Lower lobe of right lung (tissue), 2 donors: ENCODE measurements at places on chromosomes 1 and 21. TPM values are rescaled to one million over a fixed set of nuclear protein-coding genes. Genes with fewer than 3 reads are reported as not detected.

GRCh38 chr1:65265651-65266351 is 43.5 kb upstream of the DNAJC6 start:
- DNase-seq: no peak

DNA sequence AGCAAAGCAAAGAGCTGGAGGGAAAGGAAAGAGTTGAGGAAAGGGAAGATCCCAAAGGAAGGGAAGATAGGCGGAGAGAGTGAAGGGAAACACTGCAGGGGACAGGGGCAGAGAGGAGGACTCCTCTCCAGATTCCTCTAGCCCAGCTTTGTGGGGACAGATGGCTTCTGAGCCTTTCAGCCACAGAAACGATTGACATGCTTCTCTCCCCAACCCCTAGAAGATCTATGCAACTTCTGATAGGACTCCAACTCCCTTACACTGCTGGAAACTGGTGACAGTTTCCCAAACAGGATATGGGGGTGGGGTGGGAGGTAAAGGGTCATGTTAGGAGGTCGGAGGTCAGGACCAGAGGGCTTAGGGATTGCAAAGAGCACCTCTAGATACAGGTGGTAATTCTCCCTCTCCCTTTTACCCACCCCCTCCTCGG is 6.5 kb downstream of the MEX3A start:
- DNase-seq: no peak

DNA sequence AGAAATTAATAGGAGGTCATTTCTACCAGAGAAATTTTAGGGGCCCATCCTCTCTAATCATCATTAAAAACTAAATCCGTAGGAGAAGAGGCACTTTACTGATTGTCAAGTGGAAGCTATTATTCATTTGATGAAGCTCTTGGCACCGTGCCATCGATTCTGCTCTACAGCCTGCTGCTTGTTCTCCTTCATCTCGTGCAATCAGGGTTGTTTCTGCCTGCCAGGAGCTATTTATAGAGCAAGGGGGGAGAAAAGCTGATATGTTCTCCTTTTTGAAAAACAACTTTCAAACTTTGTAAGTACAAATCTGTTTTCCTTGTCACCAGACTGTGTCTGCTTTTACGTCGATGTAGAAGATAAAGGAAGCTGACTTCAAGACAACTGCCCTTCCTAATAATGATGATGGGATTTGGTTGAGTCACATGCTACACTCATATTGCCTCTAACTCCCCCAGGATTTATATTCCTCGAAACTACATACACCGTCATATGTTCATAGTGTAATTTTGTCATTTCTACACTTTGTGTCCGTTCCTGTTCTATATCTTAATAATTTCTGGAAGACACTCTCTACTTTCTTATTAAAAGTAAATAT is 169.6 kb upstream of the LHX8 start:
- DNase-seq: no peak

- DNase-seq: no peak
These were observed 9.4 kb downstream of the IVL start for GRCh38 chr1:152917794-152918193.

- peak; percentile 9 for DNase-seq
These were observed 43.7 kb downstream of the TRIM11 start for GRCh38 chr1:228362884-228363450.

GRCh38 chr21:42135386-42136052 is 64.4 kb downstream of the UMODL1 start:
- no peak for DNase-seq

GRCh38 chr1:93552741-93553455 is 105.0 kb downstream of the FNBP1L start:
- no peak for DNase-seq

DNA sequence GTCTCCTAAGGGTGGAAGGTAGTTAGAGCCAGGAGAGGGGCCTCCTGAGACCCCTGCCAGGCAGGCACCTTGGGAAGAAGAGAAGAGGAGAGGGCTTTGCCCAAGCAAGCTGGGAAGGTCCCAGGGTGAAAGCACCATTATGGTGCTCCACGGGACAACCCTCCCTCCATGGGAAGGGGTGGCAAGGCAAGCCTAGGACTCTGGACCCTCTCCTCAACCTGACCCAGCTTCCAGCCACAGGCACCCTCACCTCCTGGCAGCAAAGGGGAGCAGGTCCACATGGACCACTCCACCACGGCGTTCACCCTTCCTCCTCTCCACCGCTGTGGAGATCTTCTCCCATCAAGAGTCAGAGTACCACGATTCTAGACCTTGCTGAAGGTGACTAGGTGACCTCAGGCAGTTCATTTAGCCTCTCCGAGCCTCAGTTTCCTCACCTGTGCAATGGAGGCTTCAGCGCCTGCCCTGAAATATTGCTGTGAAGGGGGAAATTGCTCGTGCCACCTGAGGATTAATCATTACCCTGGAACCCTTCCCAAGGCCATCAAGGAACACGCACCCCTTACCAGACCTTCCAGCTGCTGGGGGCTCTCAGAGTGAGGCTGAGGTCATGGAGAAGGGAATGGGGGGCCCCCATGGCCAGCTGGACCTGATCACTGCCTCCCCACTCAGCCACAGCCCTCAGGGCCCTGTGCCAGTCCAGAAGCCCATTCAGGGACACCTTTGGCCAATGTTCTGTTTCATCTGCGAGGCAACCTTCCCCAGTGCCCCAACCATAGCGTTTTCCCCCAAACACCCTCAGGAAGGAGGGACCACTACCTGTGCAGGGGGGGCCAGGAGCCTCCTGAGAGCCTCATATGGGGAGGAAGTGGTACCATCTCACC is 1.6 kb downstream of the RAP1GAP start:
- DNase-seq: no peak

DNA sequence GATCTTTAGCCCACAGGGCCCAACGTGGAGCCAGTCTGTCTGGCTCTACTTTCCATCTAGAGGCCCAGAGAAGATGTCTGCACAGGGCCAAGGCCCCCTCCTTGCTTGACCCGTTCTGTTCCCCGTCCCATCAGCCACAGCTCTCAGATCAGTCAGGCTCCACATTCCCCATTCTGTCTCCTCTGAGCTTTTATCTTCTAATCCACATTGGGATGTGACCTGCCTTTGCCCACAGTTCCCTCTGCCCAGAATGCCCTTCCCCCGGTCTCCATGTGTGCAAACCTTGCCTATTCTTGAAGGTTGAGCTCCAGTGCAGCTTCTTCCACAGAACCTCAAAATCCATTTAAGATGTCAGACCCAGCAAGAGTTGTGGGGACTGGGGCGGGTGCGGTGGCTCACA is 53.3 kb upstream of the WASF2 start:
- no peak for DNase-seq

DNA sequence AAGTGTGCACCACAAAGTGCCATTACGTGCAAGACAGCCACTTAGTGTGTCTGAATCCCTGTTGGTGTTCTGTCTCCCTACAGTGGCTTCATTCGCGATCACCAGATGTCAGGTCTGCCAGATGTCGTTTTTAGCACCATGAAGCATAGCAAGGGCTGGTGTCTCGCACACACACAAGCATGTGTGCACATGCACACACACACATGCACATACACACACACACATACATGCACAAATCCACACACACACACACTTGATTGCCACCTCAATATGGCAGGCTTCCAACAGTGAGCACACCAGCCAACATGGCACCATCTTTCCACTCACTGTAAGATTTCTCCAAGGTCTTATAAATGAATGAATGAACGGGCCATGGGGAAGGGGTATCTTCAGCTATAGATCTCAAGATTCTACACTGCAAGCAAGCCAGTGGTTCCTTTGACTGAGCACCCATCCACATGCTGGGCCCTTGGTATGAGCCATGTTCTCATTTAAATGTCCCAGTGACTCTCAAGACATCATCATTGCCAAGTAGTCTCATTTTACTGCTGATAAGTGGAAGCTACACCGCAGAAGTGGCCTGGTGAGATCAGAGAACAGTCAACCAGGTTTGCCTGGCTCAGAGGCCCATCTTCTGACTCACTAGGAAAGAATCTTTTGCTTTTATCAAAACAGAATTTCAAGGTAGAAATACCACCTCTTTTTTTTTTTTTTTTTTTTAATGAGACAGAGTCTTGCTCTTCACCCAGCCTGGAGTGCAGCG is 84.9 kb downstream of the SIM2 start:
- no peak for DNase-seq

GRCh38 chr1:145959957-145960467 is 2.2 kb upstream of the LIX1L start:
- DNase-seq: no peak

GRCh38 chr1:187838335-187839293 is 1009.9 kb downstream of the PLA2G4A start:
- no peak for DNase-seq

DNA sequence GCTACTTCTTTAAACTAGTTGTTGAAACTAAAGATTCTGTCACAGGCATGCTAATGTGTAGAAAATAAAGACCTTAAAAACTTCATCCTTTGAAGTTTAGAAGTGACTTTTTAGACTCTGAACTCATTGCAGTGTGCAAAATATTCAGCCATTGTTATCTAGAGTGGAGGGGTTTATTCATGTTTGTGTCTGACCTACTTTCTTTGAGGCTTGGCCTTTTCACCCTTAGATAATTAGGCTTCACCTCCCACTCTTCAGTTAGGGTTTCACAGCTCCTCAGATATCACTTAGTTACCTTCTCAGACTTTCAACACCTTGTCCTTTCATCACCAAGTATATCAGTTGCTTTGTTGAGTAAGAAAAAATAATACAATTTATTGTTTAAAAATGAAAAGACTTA is 75.9 kb downstream of the IVNS1ABP start:
- DNase-seq: no peak

GRCh38 chr1:199691540-199691939 is 336.0 kb upstream of the NR5A2 start:
- DNase-seq: no peak

DNA sequence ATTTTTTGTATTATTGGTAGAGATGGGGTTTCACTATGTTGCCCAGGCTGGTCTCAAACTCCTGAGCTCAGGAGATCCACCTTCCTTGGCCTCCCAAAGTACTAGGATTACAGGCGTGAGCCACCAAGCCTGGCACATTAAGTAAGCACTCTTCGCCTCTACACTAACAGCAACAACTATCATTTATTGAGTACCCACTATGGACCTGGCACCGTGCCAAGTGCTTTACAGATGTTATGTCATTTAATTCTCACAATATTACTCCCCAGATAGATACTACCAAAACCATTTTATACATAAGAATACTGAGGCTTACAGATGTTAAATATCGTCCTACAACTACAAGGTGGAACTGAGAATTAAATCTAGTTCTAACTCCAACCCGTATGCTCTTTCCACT is 50.1 kb downstream of the TUT4 start:
- DNase-seq: no peak

GRCh38 chr1:17763995-17764394 is 8.9 kb downstream of the ACTL8 start:
- no peak for DNase-seq

DNA sequence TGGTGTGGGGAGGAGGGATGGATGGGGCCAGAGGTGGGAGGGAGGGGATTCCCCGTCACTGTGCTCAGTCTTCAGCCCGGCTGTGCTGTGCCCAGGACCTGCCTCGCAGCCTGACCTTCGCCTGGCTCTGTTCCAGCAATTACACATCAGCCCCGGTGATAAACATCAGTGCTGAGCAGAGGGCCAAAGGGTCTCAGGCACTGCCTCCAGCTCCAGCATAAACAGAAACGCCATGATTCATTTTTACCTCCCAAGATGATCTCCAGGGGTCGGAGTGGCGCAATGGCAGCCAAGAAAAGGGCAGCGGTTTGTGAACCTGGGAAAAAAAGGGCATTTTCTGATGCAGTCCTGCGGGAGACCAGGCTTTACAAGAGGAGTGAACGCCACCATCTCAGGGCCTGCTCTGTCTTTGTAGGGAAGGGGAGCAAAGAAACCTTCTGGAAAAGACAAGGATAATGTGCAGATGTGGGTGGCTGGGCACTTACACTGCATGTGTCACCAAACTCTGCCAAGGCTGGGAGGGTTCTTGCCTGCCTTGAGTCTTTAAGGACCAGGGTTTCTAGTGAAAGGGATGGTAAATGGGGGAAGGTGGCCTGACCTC is 28.1 kb downstream of the SHISA4 start:
- DNase-seq: peak; percentile 54

- no peak for DNase-seq
These were observed 8.2 kb upstream of the CREG1 start for GRCh38 chr1:167561753-167562152.

CNIH4 gene
- 77.4 TPM for total RNA-seq

RBP7 gene
- total RNA-seq: 8.5 TPM

SELL gene
- 23.8 TPM for total RNA-seq

TNFSF18 gene
- 0.24 TPM for total RNA-seq

MYOC gene
- total RNA-seq: 3.2 TPM
